Stimulated activated naive CD8-positive, alpha-beta T cell treated with anti-CD3 and anti-CD28 coated beads, Interleukin-15, Interleukin-2, amounts not matched to agents 100 U/mL and 50 U/mL, for 24 hours (primary cell): ENCODE measurements at places on chromosomes 7 and 10.

DNA sequence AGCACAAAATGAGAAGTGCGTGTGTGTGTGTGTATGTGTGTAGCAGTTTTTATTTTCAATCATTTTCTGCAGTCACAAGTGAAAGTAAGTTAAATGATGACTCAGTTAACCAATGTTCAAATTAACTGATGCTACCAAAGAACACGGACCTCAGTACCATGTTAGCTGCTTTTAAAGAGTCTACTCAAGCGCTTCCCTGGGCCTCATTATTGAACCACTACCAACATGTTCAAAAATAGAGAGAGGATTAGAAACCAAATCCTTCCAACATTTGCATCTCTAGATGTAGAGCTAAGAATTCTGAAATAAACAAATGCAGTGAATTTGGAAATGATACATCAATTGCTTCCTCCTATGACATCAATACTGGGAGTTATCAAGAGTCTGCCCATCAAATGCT is at the start of gene TAS2R39:
Gene TAS2R39 (plus strand): TSS at position 396 of the 400 bp plus-strand sequence. CDS start 0 bp downstream, at position 396.
- DNase-seq, result no peak

DNA sequence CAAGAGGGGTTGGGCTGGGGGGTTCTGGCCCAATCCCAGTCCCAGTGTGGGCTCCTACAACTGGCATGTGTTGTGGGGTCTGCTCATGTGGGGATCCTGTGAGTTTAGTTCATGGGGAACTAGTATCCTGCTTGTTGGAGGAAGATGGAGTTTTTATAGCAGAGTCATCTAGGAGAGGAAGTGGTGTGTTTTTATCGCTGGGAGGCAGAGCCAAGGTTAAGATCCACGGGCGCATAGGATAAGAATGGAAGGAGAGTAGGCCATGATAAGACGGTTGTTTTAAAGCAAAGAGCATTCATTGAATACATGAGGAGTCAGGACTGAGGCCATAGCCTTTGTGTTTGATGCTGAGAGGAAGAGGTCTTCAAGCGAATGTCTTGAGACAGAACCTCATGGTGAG is 211.6 kb upstream of the COBL start:
- no peak for DNase-seq

- DNase-seq, result no peak
These were observed 6.4 kb upstream of the CFAP69 start for GRCh38 chr7:90238583-90238982.

- DNase-seq, result peak; percentile 75
These were observed 191.4 kb downstream of the FAM107B start for GRCh38 chr10:14583252-14583651.

- DNase-seq, result no peak
These were observed 22.7 kb downstream of the NYAP1 start for GRCh38 chr7:100506356-100506923.

- DNase-seq, result no peak
These were observed 2.4 kb downstream of the BLVRA start for GRCh38 chr7:43760861-43761260.

- DNase-seq, result no peak
These were observed 16.6 kb downstream of the TAS2R40 start for GRCh38 chr7:143238289-143238980.

DNA sequence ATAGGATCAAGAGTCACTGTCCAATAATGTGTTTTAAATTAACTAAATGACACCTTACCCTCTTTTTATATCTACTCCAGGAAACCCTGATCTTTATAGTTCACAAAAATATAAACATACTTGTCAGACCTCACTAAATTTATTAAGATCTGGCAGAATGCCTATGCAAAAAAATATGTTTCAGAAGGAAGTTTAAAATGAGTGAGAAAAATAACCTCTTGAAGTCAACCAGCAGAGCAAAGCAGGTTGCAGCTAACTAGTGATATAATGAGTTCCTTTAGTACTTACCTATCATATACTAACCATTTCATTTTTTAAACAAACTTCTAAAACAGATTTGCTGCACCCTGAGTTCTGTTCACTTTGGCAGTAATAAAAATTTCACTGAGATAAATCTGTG is 14.0 kb upstream of the HGF start:
- DNase-seq, result no peak

- DNase-seq, result no peak
These were observed 530.6 kb downstream of the ANKRD7 start for GRCh38 chr7:118755067-118755625.

GRCh38 chr7:78417180-78417853 is 618.7 kb downstream of the PHTF2 start:
- DNase-seq, result no peak

DNA sequence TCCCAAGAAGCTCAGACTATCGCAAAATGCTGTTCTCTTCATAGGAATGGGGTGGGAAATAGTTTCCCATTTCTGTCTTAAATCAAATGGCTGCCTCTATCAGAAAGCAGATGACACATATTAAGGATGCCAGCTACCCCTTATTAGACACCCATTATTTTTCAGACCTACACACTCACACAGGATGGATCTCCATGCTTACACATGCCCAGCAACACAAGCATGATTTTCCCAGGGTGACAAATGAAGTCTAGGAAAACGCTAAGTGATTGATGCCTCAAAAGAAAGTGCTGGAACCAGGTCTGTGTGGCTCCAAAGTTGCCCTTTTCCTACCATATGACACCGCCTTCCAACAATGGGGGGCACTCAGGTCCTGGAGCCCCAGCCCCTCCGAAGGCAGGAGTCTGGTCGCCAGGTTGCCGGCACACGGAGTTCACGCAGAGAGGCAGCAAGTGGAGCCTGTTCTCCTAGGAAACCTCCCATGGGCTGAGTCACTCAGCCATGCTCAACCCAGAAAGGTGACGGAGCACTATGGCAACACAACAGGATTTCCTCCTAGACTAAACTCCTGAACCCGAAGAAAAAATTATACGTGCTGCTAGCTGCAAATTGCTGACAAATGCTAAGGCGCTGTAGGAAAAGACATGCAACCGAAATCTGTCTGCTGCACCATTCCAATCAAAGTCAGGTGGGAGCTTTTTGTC is 19.8 kb downstream of the VOPP1 start:
- no peak for DNase-seq

DNA sequence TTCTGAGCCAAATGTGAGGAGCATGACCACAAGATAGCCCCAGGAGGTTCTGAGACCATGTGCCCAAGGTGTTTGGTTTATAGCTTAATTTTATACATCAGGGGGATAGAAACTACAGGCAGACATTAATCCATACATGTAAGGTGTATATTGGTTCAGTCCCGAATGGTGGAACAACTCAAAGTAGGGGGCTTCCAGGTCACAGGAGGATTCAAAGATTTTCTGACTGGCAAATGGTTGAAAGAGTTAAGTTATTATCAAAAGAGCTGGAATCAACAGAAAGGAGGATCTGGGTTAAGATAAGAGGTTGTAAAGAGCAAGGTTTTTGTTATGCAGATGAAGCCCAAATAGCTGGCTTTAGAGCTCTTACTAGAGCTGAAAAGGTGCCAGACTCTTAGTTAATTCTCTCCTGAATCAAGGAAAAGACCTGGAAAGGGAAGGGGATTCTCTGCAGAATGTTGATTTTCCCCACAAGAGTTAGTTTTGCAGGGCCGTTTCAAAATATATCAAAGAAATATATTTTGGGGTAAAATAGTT is 640.0 kb downstream of the IPMK start:
- DNase-seq, result no peak

GRCh38 chr7:34849163-34849960 is 187.9 kb downstream of the DPY19L1 start:
- no peak for DNase-seq

GRCh38 chr7:144468990-144469732 is 65.7 kb upstream of the NOBOX start:
- DNase-seq, result no peak

DNA sequence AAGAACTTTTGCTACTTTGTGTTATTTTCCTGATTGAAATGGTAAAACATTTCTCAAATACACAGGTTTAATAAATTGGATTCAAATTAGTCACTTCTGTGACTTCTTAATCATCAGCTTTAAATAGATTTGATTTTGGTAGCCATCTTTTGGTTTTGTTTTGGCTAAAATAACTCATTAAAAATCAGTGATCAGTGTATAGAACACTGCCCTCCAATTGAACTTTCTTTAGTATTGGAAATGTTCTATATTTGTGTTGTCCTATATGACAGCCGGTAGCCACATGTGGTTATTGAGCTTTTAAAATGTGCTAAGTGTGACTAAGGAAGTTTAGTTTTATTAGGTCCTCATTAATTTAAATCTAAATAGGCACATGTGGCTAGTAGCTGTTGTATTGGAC is 50.4 kb downstream of the GLCCI1 start:
- no peak for DNase-seq

DNA sequence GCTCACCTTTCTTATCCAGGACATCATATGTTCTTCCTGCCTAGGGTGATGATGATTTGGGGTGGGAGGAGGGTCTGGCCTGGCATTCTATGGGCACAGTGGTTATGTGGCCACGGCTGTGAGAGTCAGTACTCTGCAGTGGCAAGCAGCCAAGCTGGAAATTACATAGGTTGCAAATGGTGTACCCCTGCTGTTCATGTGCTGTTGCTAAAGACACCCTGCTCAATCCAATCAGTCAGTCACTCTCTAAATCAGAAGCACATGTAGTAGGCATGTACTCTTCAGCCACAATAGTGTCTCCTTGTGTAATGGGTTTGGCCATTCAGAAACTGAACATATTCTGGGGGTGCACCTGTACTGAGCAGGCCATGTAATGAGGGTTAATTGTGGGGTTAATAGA is 449.1 kb upstream of the ANKRD30A start:
- DNase-seq, result no peak

- DNase-seq, result no peak
These were observed 173.4 kb upstream of the CTBP2 start for GRCh38 chr10:125333769-125334168.

GRCh38 chr7:85681241-85681640 is 494.4 kb upstream of the SEMA3D start:
- DNase-seq, result no peak

DNA sequence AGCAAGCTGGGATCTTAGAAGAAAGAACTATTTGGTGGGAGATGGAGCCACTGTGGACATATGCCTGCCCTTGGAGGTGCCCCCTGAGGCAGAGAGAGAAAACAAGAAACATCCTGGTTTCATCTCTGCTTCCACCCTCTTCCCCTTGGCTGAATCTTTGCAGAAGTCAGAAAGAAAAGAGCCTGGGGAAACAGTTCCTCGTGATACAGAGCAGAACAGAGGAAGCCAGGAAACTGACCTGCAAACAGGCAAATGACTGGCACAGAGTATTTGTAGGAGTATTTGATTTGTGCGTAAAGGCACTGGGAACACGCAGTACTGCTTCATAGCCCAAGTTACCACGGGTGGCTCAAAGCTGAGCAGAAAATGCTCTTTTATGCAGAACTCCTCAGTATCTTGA is 7.0 kb upstream of the KEL start:
- no peak for DNase-seq

DNA sequence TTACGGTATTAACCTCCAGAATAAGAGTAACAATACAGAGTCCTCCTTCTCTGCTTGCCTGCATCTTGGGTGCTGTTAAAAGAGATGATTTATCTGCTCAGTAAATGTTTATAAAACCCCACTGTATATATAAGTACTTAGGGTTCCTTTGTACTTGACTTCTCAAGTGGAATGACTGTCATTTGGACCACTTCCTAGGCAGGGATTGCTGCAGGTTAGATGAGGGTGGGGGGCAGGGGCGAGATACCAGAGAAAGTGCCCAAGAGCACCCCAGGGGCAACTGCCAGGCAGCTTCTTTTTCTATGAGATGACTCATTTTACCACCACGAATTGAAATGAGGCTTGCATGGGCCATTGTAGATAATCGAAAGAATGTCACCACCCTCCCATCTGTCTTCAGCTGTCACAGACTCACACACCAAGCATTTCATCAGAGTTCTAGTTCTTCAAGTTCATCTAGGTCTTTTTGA is 421.9 kb upstream of the GALNT17 start:
- no peak for DNase-seq

DNA sequence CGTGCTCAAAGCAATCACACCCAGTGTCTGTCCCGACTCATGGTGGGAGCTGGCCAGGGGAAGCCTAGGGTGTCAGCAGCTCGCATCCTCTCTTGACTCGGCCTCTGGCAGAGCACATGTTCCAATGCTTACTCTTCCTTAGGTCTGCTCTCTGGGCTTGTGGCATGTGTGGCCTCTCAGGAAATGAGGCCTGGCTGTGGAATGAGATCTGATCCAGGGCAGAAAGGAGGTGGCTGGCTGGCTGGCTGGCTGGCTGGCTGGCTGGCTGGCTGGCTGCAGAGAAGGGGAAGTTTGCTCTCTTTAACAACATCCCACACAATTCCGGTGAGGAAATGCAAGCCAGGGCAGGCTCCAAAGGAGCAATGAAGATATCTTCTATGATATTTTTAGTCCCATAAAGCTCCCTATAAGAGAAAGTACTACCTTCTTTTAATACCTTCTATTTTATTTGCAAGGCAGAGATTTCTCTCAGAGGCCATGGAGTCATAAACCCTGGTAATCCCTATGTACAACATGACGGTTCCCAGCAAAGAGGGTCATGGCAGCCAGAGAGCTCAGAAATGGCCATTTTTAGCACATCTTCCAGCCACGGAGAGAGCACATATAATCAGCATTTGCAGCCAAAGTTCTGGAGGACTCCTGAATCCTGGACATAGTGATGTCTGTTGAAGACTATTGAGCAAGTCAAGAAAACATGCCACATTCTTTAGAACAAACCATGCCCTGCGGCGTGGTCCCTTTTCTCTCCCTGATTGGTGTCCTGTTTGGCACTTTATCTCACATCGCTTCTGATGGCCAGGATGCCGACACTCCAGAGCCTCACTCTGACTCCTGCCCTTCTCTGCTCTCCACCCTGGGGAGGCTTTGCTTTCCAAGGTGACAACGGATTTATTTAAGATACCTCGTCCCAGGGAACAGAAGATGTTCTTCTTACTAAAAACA is 153.7 kb downstream of the FANK1 start:
- no peak for DNase-seq

DNA sequence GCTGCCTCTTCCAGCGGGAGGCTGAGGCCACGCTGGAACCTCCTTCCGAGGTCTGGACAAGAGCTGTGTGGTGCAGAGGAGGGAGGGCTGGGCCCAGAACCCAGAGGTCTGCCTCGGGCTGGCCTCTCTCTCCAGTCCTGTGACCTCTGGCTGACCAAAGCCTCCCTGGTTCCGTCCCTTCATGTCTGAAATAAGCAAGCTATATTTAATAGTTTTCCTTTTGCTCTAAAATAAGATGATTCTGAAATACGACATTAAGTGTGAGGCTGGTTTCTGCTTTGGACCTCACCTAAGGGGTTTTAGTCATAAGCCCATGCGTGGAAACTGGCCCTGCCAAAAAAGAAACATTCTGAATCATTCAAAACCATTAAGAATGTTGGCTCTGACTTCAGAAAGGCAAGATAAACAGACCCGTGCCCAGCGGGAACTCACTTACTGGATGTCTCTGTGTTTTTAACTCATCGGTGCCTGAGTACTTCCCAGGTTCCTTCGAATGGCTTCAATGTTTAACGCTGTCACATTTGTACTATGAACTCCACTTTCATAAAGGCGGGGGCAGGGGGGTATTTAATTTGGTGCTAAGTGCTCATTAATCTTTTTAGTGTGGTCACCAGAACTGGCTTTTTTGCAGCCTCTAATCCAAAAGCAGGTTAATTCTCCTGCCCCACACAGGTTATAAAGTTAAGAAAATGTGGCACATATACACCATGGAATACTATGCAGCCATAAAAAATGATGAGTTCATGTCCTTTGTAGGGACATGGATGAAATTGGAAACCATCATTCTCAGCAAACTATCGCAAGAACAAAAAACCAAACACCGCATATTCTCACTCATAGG is 157.5 kb upstream of the KLF14 start:
- no peak for DNase-seq
